Stimulated activated CD4-positive, alpha-beta T cell treated with anti-CD3 and anti-CD28 coated beads, Interleukin-1b, Interleukin-23, amount 100 ng/mL, for 1 hour (primary cell): ENCODE measurements at places on chromosomes 2 and 18.

- no peak for DNase-seq
These were observed 261.2 kb downstream of the EIPR1 start for GRCh38 chr2:3116371-3116770.

- DNase-seq, result no peak
These were observed 47.1 kb downstream of the HS1BP3 start for GRCh38 chr2:20603791-20604190.

- DNase-seq, result no peak
These were observed 158.0 kb downstream of the CSRNP3 start for GRCh38 chr2:165627470-165627869.

GRCh38 chr2:178208336-178208735 lies 14.0 kb downstream of the OSBPL6 start:
- no peak for DNase-seq

DNA sequence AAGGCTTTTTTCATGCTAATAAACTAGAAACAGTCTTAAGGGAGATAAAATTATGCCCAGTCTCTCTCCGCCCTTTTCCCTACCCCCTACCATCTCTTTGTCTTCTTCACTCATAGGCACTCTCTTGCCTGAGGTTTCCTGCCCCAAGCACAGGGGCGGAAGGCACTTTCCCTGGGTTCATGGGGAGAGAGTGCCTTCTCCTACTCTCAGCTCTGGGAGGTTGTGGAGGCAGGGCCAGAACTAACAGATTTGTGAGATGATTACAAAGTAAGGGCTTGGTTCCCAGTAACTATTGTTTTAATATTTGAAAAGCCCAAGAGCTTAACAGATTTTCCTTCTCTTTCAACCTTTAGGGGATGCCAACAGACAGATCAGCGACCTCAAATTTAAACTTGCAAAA lies 26.1 kb upstream of the RBM44 start:
- DNase-seq, result no peak

GRCh38 chr2:48178611-48179010 lies 272.3 kb upstream of the FBXO11 start:
- no peak for DNase-seq

GRCh38 chr2:106363791-106364190 lies 104.4 kb downstream of the RGPD3 start:
- DNase-seq, result no peak

GRCh38 chr2:125364192-125364983 lies 1291.6 kb upstream of the GYPC start:
- no peak for DNase-seq

DNA sequence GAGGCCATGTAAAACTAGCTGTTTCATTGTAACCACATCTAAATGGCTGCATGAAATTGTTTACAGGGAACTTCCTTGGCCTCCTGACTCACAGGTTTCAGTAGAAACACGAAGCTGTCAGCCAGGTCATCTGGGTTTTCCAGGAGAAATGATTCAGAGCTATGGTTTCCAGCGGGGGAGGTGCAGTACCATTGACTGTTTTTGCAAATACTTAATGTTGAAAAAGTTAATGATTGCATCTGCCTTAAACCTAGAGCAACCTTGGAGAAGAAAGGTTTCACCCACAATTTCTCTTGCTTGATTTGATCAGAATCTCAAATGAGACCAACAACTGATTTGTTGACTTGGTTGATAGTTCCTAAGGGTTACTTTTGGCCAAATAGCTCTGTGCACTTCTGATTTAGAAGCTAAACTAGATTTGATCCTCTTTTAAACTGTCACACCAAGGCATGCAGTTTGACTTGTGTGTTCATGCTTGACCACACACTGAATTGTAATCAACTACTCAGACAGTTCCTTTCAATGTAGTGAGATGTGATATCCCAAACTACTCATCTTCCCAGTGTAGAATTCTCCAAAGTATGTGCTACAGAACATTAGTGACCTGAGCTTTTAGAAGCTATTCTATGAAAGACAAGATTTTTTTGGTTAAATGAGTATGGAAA lies 193.5 kb upstream of the CHST9 start:
- DNase-seq, result no peak

DNA sequence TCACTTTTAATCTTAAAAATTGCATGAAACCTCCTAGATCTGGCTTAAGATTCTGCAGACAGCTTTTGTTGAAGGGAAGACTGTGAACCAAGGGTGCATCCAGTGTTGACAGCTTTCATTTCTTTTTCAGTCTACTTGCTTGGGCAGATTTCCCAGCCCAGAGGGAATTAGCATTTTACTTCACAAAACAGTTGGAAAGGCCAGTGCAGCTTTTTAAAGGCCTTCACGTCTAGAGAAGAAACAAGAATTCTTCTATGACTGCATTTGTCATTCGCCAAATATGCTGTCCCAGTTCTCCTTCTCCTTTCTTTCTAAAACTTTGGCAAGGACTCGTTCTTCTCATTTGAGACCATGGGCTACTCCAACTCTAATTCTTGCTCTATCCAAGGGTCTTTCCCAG lies 17.4 kb downstream of the NTSR2 start:
- no peak for DNase-seq
